Activated CD8-positive, alpha-beta memory T cell treated with anti-CD3 and anti-CD28 coated beads for 1 hour (primary cell): ENCODE measurements at places on chromosomes 5 and 9.

DNA sequence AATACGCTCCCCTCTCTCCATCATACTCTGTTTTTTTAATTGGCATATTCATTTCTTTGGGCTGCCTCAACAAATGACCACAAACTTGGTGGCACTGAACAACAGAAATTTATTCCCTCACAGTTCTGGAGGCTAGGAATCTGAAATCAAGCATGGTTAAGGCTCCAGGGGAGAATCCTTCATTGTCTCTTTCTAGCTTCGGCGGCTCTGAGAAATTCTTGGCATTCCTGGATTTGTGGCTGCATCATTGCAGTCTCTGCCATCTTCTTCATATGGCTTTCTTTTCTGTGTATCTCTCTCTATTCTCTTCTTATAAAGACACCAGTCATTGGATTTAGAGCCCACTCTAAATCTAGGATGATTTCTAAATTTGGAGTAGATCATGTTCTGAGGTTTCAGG, 10.9 kb upstream of the SLC24A2 start:
- DNase-seq: no peak

- DNase-seq: no peak
These were observed 93.4 kb upstream of the CDH6 start for GRCh38 chr5:31100047-31100575.

DNA sequence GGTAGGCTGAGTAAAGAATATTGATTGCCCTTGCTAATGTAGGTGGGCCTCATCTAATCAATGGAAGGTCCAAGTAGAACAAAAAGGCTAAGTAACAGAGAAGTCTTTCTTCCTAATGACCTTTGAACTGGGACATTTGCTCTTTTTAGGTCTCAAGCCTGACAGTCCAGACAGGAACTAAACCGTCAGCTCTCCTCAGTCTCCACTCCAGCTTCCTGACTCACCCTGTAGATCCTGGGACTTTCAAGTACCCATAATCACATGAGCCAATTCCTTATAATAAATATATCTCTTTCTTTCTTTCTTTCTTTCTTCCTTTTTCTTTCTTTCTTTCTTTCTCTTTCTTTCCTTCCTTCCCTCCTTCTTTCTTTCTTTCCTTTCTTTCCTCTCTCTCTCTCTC, 479.5 kb upstream of the PAPPA start:
- DNase-seq: no peak

DNA sequence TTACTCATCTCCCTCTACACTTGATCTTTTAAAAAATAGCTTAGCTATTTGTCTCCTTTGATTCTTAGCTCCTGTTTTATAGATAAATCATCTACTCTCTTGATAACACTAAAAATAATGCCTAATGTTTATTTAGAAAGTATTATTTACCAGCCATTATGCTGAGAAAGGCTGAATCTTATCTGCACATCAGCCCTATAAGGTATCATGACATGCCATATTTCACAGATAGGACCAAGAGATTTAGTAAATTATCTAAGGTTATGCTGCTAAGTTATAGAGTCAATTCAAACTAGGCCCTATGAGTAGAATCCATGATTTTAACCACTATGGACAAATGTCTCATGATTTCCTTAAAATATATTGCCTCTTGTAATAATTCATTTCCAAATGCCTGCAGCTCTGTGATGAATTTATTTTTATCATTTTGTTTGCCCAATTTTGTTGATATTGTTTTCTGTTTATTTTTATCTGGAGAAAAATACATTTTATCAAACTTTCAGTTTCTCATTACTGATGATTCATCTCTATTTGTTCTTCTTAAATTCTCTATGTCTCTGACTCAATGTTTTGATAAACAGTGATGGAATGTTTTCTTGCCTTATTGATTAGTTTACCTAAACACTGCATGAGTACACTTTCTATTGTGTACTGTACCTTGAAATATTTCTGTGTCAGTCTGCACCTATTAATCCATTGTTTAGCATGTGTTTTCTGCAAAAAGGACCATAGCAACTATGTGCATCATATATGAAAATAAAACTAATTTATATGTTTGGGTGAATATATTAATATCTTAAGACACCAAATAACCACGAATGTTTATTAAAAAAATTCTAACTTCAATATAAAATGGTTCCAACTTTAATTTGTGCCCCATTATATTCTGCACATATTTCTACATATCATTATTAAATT, 300.8 kb downstream of the CDH9 start:
- no peak for DNase-seq

GRCh38 chr5:43336159-43336558, 22.9 kb upstream of the HMGCS1 start:
- DNase-seq: no peak

DNA sequence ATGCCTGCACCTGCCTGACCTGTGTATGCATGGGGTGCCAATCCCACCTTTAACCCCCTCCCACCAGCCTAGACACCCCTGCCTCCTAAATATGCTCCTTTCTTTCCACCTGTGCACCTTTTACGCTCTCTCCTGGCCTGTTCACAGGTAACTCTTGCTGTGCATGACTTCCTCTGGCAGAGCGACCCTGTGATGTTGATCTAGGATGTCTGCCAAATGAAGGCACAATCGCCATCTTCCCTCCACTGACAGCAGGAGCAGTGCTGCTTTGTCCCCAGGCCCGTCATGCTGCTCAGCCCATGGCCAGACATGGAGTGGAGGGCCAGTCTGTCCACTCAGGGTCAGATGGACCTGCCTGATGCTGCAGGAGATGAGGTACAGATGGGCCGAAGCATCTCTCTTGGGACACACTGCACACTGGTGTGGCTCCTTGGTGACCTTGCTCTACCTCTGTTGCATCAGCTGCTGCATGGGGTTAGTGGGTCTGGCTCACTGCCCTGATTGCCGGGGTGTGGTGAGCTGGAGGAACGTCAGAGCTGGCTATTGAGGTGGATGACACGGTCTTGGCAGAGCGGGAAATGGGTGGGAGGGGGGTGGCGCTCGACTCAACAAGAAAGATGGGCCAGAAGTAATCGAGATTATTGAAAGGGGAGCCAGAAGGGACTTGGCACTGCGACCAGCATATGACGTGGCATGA, 101.7 kb upstream of the PITX1 start:
- no peak for DNase-seq

GRCh38 chr9:94210616-94211603, 48.2 kb upstream of the ZNF169 start:
- no peak for DNase-seq

DNA sequence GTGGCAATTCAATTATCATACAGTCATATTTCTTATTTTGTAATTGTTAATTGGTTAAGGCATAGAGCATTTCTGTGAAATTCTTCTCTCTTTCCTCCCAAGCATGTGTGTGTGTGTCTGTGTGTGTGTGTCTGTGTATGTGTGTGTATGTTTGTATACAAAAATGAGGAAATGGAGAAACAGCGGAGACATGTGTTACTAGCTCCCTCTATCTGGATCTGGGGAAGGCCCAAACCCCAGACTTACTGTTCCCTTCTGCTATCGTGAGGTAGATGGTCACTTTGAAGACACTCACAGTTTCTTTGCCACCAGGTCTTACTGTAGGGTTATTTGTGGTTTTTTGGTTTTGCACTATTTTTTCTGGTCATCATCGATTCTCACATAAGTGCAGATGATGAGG, 11.4 kb upstream of the C5orf63 start:
- no peak for DNase-seq

- DNase-seq: no peak
These were observed 7.1 kb downstream of the LRRC70 start for GRCh38 chr5:62585751-62586150.

DNA sequence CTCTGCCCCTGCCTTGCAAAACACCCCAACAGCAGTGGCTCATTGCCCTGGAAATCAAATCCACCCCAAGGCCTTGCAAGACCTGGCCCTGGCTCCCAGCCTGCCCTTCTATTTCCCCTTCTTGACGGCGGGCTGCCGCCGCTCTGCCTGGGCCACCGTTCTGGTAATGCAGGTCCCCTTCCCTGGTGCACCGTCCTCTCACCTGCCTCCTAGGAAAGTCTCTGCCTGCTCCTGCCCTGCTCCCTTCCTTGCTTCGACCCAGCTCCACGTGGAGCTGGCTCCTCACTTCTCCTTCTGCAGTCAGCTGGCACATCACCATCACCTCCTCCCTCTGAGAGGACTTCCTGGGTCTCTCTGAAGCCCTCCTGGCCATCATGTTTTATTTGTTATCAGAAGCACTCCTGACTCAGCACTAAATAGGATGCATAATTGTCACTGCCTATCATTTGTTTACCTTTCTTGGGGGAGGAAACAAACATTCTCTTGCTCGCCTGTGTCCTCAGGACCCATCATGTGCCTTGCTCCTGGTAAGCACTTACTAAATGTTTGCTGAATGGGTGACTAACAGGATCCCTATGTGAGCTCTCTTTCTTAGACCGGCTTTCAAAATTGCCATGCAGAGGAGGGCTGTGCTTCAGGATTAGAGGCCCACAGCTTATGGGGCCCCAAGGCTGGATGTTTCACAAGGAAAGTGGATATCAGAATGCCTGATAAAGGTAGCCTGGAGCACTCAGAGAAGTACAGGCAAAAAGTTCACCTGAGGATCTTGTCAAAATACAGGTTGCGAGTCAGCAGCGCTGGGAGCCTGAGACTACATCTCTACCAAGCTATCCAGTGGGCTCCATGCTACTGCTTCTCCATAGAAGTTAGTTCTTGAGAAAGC, 19.6 kb upstream of the C5orf47 start:
- no peak for DNase-seq

DNA sequence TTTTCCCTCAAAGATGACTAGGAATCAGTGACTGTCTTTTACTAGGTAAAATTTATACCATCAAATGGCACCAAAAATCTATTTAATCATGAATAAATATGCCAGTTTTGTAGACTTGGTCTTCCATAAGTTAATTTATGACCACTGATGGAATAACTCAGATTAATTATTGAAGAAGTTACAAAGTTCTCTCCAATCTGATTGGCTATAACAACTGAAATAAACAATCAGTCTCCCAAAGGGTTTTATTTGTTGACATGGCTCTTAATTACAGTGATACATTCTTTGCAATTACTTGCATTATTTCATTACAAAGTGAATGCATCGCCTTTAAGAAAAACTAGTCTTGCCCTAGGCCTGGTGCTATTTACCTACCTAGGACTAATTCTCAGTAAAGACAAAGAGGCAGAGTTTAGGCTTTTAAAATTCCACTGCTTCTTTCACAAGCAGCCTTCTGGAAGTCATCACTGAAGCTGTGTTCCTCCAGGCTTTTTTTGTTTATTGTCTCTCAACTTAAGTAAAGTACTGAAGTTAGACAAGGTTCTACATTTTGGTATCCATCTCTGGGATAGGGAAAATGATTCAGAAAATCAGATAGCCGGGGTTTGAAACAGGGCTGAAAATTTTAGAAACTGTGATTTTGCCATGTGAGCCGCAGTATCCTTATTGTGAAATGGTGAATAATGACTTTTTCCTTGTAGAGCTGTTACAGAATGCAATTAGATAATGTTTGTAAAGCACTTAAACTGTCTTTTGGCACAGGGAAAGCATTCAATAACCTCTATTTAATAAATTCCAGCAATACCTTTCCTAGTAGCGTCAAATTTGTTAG, 2.5 kb downstream of the STOM start:
- no peak for DNase-seq

- no peak for DNase-seq
These were observed 992 bp downstream of the SH2D3C start for GRCh38 chr9:127777368-127777980.

DNA sequence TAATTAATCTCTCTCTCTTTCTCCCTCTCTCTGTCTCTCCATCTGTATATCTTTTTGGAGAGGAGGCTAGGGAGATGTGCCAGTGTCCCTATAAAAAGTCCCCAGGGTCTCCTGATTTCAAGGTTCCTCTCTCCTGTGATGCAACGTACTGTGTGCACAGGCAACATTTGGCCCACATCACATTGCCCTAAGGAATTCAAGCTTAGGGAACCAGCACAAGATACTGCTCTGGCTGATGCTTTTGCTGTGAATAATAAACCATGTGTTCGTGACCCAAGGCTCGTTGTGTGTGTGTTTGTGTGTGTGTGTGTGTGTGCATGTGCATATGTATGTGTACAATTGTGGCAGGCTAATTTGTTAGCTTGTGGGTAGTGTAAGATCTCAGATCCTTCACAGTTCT, 9.7 kb downstream of the SPATA9 start:
- DNase-seq: no peak

DNA sequence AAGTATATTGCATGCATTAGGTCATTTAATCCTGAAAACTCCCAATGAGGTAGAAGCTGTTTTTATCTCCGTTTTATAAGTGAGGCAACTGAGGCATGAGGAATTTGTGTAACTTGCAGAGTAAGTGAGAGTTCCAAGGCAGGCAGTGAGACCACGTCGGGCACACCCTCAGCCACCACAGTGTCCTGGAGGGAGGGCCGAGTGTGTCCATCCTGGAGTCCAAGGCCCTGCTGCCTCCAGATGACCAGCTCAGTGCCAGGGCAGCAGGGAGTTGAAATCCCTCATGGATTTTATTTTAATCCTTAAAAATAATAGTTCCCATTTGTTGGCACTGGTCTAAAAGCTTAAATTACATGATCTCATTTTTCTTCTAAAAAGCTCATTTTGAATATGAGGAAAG, 104.6 kb upstream of the SMIM23 start:
- DNase-seq: no peak

DNA sequence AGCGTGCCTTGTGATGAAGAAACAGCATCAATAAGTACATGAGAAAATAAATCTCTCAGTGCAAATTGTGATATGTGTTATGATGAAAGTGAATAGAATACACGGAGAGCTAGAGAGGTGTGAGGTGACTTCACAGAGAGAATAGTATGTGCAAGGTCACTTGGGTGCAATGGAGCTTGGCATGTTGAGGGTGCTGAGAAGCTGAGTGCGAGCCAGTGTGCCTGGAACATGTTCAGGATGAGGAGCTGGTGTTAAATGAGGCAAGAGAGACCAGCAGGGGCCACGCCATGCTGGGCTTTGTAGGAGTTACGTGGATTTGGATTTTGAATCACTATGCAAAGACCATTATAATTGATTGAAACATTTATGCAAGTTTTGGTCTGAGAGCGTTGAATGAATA, 12.8 kb upstream of the RPS23 start:
- DNase-seq: no peak

GRCh38 chr5:176608937-176609723, 826 bp downstream of the GPRIN1 start:
- no peak for DNase-seq

GRCh38 chr5:86546582-86546981, 71.2 kb upstream of the COX7C start:
- no peak for DNase-seq

GRCh38 chr5:154296525-154297159, 106.1 kb downstream of the GALNT10 start:
- DNase-seq: no peak

DNA sequence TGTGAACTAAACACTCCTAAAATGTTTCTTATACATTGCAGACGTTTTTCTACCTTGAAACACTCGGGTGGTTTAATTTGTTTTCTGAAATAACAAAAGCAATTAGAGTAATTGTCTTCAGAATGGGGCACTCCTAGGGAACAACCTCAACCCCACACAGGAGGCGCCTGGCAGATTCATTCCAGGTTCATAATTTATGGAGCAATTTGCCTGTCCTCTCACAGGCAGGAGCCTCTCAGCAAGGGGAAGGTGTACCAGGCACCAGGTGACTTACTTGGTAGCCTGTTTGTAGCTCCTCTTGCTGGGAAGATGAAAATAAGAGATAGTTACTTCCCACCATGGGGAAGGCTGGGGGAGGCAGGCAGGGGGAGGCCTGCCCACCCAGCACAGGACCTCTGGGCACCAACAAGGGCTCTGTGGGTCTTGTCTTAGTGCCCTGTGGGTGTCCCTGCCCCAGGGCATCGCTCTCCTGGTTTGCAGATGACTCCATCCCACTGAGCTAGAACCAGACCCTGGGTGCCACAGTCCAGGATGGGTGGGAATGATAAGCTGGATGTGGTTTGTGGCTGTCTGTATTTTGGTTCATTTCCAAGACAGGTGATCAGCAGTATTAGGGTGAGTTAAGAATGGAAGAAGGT, 144.4 kb downstream of the FSTL4 start:
- DNase-seq: no peak
